ENCODE measurements at places on chromosomes 5 and 9. TPM values are rescaled to one million over a fixed set of nuclear protein-coding genes. Genes with fewer than 3 reads are reported as not detected.

DNA sequence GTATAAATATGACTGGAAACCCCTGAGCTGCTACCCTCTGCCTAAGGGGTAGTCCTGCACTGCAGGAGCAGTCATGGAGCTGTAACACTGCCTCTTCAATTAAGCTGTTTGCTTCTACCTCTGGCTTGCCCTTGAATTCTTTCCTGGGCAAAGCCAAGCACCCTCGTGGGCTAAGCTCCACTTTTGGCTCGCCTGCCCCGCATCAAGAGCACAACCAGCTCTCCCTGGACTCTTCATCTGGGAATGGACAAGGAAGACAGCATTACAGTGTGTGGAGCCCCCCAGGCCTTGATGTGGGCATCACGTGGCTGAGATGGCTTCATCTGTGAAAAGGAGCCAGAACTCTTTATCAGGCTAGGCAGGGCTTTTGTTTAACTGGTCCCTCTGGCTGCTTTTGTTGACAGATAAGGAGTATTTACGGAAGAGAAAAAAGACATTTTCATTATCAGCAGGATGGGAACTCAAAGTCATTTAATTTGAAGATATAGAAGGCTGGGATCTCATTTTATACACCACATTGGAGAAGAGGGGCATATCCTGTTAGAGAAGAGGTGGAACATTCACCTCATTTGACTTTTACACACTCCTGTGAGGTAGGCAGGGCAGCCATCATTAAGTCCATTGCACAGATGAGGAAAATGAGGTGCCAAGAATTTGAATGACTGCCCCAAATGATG, 137.8 kb downstream of the SEMA6A start:
- DNase-seq, result no peak

NIPAL4 gene
- total RNA-seq, result not detected

- no peak for DNase-seq
Observed at GRCh38 chr9:113558632-113559502, 95.3 kb downstream of the RGS3 start.

- DNase-seq, result no peak
Observed at GRCh38 chr5:89229331-89230070, 346.5 kb upstream of the MEF2C start.

GRCh38 chr5:126939887-126940286, 90.5 kb downstream of the MARCHF3 start:
- DNase-seq, result no peak

DNA sequence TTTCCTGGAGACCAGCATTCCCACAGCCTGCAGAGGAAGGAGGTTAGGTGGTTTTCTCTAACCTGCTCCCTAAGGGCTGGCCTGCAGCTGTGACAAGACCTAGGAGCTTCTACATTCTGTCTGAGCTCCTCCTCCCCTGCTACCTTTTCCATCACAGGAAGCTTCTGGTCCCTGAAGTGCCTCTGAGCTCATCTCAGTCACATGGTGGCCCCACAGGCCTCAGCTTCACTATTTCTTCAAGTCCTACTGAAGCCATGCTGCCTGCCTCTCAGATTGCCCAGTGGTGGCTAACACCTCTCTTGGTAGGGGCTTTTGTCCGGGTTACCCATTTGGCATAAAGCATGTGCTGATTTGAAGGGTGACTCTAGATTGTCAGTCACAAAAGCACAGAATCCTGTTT, 259.4 kb downstream of the CRB2 start:
- no peak for DNase-seq

CCNB1 gene
- total RNA-seq, result 3.4 TPM

ERGIC1 gene
- 53.5 TPM for total RNA-seq

DNA sequence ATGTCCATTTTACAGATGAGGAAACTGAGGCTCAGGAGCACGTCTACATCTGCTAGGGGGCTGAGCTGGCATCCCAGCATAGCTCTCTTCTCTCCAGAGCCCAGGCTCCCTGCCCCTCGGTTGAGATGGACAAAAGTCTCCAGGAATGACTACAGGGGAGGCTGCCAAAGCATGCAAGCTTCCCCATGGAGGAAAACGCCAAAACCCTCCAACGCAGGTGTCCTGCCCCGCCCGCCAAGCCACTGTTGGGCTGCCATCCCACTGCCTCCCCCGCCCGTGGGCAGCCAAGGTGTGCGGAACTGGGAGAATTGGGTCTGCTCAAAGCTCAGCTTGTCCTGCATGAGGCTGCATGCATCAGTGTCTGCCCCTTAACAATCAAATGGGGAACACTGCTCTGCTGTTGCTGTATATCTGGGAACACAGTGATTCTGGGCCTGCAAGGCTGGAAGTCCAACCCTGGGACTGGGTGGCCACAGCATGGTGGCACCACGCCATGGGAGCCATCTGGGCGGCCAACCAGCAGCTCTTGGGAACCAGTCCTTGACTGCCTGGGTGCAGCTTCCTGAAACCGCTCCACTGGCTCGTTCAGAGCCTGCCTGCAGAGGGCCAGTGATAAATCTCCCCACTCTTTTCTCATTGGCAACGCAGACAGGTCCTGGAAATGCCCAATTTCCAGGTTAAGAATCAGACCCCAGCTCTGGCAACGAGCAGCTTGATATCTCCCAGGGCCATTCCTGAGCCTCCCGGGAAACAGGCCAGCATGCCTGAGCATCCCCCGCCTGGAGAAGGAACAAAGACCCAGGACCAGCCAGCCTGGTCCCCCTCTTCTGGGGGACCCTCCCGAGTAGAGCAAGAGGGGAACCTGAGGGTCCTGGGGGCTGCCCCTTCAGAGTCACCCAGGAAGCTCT, 3.5 kb downstream of the RALGDS start:
- DNase-seq, result no peak

DNA sequence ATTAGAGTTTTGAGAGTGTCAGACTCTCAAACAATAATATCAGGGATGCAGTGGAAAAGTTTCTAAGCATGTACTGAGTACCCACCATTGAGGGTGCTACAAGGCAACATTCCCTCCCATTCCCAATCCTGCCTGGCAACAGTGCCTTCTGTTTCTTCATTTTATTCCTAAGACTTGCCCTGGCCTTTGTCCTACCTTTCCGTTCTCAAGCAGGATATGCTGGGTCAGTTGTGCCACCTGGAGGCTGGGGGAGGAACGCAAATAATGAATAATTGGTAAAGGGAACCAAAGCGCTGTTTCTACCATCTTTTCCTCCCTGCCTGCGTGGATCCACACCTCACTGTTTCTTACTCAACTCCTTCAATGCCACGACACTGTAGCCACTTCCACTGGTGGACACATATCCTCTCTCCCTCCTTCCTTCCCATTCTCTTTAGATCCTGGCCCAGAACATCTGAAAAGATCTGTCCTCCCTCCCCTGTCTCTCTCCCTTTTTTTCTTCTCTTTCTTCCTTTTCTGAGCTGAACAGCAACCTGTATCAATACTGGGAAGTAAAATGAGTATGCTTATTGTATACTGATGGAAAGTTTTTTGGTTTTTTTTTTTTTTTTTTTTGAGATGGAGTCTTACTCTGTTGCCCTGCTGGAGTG, 149.5 kb downstream of the C9orf152 start:
- peak; percentile 48 for DNase-seq

CDH12 gene
- total RNA-seq, result not detected

DNA sequence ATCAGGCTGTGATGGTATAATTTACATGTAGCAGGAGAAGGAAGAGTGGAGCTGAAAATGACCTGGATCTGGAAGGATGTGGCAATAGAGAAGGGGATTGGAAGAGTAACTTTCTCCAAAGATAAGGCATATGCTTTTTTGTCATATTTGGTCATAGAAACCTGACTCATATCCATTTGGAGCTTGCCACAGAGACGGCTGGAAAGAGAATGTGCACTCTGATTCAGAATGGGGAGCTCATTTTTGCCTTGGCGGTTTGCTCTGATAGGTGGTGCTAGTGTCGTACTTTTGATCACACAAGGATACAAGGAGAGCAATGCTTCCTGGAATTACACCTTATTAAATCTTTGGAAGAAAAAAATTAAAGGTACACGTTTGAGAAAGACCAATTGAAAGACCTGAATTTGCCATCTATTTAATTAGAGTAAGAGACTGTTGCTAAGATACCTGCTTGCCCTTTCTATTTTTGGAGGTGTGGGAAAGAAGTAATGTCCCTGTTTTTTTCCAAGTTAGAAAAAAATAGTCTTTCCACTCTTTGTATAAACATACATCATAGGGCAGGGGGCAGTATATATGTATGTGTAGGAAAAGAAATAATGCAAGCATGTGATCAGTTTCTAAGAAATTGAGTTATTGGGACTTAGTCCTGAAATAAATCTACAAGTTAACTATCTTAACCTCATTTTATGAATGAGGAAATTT, 5.4 kb downstream of the LSM11 start:
- no peak for DNase-seq

FIBCD1 gene
- total RNA-seq, result not detected

GRCh38 chr5:74310386-74310785, 330.1 kb downstream of the ENC1 start:
- DNase-seq, result no peak

GRCh38 chr5:12217039-12217438, 312.8 kb upstream of the CTNND2 start:
- no peak for DNase-seq

- DNase-seq, result no peak
Observed at GRCh38 chr5:157269761-157270272, 3.9 kb downstream of the CYFIP2 start.

EPB41L4A gene
- total RNA-seq, result 1.5 TPM

DNA sequence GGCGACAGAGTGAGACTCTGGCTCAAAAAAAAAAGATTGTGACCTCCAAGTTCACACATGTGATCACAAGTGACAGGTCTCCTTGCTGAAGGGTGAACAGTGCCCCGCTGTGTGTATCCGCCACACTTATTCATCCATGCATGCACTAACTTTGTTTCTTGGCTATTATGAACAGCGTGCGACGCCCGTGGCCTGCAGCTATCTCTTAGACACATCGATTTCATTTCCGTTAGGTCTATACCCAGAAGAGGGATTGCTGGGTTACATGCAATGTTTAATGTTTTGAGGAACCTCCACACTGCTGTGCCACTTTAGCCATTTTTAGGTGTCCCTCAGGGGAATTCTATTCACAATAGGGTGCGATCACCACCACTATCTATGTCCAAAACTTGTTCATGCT, 12.1 kb upstream of the EGFL7 start:
- DNase-seq, result no peak

GRCh38 chr5:171258737-171259415, 50.2 kb upstream of the TLX3 start:
- no peak for DNase-seq

DNA sequence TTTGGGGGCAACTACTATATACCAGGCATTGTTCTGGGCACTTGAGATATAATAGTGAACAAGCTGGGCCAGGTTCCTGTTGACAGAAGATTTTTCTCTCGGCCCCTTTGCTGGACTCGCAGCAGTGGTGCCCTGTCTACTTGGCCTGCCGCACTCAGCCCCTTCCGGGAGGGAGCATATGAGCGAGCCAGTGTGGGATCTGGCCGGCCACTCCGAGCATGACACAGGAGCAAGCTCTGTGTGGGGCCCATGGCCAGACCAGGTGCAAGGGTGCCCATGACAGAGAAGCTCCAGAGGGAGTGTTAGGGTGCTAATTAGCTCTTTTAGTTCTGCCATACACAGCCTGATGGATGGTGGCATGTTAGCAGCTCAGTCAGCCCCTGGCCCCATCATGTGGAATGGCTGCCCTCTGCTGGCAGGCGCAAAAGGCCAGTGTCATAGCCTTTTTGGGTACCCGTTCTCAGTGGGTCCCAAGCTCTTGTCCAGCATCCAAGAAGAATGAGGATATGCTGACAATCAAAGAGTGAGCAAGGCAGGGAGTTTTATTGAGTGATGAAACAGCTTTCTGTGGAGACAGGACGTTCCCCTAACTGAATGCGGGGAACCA, 9.3 kb upstream of the KIF4B start:
- DNase-seq, result peak; percentile 2

DNA sequence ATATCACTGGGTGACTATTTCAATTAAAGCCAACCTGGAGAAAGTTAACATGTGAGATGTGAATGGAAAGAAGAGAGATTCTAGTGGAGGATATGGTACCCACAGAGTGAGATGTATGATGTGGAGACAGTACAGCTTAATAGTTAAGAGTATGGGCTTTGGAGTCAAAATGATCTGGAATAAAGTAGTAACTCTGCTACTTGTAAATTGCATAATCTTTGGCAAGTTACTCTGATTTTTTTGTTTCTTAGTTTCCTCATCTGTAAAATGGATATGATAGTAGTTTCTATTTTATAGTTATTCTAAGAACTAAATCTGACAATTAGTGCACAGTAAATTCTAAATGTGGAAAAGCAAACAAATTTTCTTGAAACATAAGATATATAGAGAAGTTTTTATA, 79.2 kb downstream of the ISOC1 start:
- DNase-seq, result no peak

GRCh38 chr5:98460536-98460935, 312.9 kb upstream of the RGMB start:
- DNase-seq, result no peak

- peak; percentile 15 for DNase-seq
Observed at GRCh38 chr9:34047864-34048726, 592 bp downstream of the UBAP2 start.

BAAT gene
- not detected for total RNA-seq

DNA sequence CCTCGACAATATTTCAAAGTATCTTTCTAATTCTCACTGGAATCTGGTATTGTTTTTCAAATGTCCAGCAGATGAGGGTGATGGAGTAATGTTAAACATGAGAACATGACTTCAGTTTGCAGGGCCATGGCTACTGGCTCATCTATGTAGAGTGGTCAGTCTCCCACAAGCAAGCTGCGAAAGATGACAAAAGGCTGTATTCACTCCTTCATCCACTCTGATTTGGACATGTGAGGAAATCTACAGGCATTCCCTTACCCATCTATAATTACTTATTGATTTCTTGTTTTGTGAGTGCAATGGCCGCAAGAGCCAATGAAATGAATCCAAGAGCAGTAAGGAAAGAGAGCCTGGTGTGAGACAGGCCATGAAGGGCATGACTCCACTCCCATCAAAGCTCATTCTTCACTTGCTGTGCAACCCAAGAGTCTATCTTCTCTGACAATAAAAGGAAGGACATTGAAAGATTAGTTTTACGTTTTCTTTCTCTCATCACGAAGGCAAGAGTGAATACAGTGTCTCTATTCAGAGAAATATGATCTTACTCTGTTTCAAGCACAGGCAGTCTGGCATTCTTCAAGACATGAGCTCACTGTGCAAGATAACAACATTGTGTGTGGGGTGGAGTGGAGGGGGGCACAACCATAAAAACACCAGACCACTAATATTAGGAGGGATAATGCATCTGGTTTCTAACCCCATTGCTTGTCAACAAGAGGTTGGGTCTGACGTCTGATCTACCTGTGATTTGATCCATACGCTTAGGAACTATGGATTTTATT, 249.6 kb upstream of the DAP start:
- no peak for DNase-seq

ACTBL2 gene
- not detected for total RNA-seq

SPINK6 gene
- total RNA-seq, result not detected

- DNase-seq, result no peak
Observed at GRCh38 chr5:82499725-82500244, 221.6 kb upstream of the RPS23 start.

GRCh38 chr5:109028608-109029299, 281.1 kb downstream of the FER start:
- no peak for DNase-seq

SPATA9 gene
- not detected for total RNA-seq

UGT3A2 gene
- not detected for total RNA-seq

GRCh38 chr9:134061688-134062371, 6.0 kb downstream of the BRD3 start:
- DNase-seq, result no peak

Measured in naive thymus-derived CD4-positive, alpha-beta T cell (primary cell).